ENCODE measurements at places on chromosomes 5 and 9.

DNA sequence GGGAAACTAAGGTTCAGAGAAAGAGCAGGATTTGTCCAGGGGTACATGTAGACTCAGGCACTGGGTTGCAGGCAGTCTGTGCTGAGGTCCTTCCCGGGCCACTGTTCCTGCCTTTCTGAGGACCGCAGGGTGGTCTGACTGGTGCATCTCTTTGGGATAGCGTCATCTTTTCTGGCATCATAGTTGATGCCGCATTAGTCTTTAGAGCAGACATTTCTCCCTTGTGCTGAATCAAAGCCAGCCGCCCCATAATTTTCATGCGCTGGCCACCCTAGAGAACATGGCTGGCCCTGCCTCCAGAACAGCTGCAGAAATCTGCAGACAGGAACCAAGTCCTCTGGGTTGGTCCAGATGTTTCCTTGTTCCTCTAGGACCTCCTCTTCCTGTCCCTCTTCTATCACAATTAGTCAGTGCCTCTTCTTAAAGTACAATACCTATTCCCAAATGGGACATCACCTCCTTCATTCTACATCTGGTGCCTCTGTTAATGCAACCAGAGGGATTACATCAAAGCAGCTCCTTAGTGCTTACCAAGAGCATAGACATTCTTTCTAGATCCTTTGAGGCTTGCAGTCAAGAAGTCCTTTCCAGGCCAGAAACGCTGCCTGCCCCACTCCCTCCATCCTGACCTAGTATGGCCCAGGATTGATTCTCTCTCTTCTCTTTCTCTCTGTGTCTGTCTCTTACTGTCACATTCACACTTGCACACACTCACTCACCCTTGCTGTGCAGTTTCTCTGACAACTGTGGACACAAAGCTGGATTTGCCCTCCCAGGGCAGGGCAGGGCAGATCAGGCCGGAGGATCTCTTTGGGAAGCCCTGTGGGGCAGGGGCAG is 42.0 kb upstream of the ORM1 start:
- DNase-seq, result no peak

DNA sequence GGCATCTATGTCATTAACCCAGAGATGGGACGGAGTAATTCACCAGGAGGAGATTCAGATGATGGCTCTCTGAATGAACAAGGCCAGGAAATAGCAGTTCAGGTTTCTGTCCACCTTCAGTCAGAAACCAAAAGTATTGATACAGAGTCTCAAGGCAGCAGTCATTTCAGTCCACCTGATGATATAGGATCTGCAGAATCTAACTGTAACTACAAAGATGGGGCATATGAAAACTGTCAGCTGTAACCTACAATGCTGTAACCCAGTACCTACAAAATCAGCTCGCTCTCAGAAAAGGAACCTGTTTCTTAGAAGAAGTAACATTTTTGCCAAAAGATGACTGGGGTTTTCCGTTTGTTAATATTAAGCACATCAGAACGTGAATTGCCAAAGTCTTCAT is 14.7 kb downstream of the MFAP3 start:
- DNase-seq, result no peak

DNA sequence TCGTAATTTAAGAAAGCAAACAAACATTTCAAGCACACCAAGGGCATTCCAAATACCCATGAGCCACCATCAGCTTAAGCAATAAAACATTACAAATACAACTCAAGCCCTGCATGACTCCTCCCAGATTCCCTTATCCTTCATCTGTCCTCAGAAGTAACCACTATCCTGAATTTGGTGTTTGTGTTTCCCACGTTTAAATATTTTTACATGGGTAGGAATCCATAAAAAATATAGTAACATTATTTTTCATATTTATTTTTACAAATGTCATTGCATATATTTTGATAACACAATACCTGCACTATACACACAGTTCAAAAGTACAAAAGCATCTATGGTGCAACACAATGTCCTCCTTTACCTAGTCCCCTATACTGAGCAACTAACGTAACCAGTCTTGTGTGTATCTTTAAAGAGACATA is 6.4 kb downstream of the PRKAA1 start:
- DNase-seq, result no peak

DNA sequence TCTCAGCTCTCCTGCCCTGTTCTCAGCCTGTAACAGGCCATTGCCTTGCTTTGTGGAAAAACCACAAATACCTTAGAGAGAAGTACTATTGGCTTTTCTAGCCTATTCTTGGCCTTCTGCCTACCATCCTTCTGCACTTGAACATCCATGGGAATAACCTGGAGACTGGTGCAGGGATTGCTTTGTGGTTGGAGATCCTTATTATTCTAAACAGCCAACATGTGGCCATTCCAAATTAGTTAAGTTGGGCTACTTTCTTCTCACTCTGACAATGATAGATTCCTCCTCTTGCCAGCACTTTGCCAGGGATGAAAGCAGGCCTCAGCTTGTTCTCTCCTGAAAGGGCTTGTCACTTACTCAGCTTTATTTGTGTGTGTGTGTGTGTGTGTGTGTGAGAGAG is 240.4 kb downstream of the GLIS3 start:
- DNase-seq, result no peak

DNA sequence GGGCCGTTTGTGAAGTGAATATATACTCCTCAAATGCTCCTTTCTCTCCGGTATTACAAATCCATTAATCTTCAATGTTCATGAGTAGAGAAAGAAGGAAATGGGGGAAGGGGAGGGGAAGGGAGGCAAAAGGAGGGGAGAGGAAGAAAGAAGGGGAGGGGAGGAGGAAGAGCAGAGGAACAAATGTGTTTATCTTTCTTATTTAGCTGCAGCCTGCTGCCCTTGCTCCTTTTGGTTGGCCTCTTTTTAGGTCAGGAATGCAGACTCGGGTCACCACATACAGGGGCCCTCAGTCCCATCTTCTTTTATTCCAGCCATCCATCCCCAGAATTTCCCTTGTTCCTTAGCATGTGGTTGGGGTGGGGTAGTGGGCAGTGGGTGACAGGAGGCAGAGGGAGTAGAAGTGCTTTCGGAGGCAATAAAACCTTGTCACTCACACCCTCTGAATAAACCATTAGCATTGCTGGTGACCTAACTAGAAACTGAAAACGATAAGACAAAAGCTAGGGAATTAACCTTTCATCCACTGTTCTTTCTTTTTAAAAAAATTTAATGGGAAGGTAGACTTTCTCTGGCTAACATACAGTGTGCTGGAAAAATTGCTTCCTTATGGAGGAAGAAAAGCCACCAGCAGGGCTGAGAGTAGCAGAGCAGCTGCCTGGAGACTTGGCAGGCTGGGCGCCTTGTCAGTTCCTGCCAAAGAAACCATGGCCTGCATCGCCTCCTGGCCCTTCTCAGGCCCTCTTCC is 16.8 kb upstream of the PRLR start:
- no peak for DNase-seq

- DNase-seq, result no peak
Measured at GRCh38 chr9:8725635-8726034, 926.1 kb upstream of the DMAC1 start.

- no peak for DNase-seq
Measured at GRCh38 chr5:66281294-66281693, 137.2 kb downstream of the SREK1 start.

DNA sequence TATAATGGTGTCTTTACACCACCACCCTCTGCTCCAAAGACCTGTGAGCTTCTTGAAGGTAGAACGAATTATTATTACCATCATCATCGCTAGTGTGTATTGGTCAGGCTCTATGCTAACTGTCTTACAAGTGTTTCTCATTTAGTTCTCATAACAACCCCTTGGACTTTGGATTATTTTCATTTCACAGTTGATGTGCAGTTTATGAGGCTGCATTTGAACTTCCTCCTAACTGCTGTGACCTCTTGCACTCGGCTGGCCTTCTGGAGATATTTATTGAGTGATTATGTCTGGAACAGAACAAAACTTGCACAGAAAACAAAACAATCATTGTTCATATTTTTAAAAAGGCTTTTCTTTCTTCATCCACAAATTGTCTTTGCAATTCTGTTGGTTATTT is 306.3 kb upstream of the SGCD start:
- no peak for DNase-seq

DNA sequence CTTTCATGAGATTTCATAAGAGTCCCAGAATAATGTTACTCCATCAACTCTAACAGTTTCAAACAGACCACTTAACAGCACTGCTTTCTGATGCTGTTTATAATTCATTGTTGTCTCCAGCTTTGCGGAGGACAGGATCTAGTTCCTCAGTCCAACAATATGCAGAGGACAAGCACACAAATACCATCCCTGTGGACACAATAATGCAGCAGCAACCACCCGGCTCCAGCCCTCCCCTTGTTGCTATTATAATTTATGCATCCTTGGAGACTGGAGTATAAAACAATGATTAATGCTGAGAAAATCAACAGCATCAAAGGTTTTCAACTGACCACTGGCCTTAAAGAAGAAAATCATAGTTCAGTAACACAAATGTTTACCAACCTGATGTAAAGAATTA is 108.3 kb downstream of the DENND1A start:
- DNase-seq, result no peak

GRCh38 chr9:22097707-22098106 is 88.6 kb upstream of the CDKN2B start:
- DNase-seq, result no peak

DNA sequence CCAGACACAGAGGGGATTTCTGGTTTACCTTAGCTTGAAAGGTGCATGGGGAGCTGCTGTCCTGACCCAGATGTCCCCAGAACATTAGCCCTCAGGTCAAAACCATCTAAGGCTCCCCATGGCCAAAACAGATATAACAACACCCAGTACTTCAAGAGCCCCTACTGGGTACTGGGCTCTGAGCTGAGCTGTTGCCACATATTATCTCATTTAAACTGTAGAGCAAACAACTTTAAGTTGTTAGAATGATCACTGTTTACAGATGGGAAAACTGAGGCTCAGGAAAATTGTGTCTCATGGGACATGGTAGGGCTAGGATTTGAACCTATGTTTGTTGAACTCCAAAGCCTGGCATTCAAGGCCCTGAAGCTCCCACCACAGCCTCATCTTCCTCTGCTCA is 20.6 kb upstream of the SLC25A51 start:
- DNase-seq, result no peak

DNA sequence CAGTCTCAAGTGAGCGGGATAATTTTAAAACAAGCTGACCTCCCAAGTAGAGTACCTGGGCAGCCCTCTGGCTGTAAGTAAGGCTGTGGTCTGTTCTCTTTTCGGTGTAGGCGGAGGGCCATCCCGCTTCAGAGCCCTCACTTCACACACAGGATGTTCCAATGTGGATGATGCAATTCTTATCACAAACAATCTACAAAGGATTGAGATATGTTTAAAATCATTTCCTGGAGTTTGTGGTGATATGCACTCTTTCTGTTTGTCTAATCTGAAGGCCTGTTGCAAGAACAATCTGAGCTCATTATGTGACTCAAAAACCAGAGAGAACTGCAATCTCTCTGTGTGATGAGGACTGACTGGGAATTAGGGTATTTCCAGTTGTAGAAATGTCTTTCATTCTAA is 42.5 kb downstream of the ITGA2 start:
- DNase-seq, result peak; percentile 12

GRCh38 chr5:14319102-14319501 is 176.0 kb downstream of the TRIO start:
- no peak for DNase-seq

- no peak for DNase-seq
Measured at GRCh38 chr5:52943285-52943684, 45.9 kb upstream of the ITGA2 start.

- no peak for DNase-seq
Measured at GRCh38 chr9:108439947-108440346, 415.8 kb downstream of the ACTL7B start.

- DNase-seq, result no peak
Measured at GRCh38 chr5:149633476-149634350, 52.4 kb downstream of the ARHGEF37 start.

DNA sequence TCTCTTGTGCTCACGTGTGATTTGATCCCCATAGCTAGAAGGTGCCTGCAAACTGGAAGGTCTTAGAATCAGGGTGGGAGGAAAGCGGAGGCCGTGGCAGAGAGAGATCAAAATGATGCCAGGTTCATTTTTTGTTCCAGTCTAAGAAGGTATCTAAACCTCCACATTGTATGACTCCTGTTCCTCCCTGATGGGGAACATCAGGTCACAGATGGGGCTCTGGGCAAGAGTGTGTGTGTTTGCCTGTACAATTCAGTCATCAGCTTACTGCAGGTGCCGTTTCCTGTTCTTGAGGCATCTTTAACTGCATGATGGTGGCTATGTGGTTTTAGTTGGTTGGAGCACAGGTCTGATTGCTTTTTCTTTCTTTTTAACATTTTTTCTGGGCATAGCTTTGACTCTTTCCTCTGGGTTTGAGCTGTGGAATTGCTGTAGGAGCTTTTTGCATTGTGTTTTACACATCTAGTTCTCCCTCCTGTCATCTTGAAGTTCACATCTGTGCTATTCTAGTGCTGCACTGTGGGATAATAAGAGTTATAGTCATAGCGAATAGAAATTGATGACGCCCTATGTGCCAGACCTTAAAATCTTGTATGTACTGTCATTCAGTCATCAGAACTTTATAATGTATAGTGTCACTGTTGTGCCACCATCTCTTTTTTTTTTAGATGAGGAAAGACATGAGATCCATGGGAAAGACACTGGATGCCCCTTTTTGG is 30.8 kb downstream of the ARHGAP26 start:
- DNase-seq, result peak; percentile 59

DNA sequence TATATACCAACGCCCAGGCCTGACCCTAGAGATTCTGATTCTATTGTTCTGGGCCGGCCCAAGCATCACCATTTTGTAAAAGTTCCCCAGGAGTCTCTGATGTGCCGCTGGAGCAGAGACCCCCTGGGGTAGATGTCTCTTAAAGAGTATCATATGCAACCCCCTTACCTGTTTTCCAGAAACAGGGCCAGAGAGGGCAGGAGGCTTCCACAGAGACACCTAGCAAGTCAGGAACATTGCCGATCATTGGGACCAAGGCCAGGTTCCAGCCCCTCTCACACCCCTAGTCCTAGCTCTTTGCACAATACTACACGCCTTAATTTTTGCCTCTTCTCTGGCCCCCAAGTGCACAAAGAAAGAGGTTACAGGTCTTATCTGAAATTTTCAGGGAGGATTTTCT is 63.8 kb downstream of the TMOD1 start:
- DNase-seq, result no peak

DNA sequence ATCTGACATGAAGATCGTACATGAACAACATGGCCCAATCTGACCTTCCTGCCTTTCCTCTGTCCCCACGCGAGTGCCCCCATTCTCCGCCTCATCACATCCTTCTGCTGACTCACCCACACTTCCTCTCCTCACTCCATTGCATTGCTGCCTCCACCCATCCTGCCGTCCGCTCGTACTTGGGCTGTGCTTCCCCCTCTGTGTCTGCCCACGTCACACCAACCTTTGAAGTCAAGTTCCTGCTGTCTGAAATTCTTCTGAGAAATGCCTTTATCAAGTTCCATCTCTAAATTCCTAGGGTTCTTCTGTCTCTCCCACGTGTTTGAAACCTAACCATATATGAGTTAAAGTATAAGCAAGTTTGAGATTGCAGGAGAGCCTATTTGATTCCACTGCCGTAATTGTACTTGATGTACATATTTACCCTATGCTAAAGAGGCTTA is 18.0 kb upstream of the STARD4 start:
- DNase-seq, result peak; percentile 82

- no peak for DNase-seq
Measured at GRCh38 chr5:130875656-130876055, 289.4 kb downstream of the HINT1 start.

GRCh38 chr9:132032238-132032950 is 47.3 kb downstream of the MED27 start:
- no peak for DNase-seq

- no peak for DNase-seq
Measured at GRCh38 chr9:8429157-8429556, 629.6 kb upstream of the DMAC1 start.

All from CD4-positive, alpha-beta T cell treated with Interleukin-6 at 100 ng/mL for 8 hours (primary cell).